ENCODE measurements at places on chromosomes 1 and 21. TPM values are rescaled to one million over a fixed set of nuclear protein-coding genes. Genes with fewer than 3 reads are reported as not detected.
A peak's percentile ranks its signal among the peaks of the same experiment; 100 is the strongest.

DNA sequence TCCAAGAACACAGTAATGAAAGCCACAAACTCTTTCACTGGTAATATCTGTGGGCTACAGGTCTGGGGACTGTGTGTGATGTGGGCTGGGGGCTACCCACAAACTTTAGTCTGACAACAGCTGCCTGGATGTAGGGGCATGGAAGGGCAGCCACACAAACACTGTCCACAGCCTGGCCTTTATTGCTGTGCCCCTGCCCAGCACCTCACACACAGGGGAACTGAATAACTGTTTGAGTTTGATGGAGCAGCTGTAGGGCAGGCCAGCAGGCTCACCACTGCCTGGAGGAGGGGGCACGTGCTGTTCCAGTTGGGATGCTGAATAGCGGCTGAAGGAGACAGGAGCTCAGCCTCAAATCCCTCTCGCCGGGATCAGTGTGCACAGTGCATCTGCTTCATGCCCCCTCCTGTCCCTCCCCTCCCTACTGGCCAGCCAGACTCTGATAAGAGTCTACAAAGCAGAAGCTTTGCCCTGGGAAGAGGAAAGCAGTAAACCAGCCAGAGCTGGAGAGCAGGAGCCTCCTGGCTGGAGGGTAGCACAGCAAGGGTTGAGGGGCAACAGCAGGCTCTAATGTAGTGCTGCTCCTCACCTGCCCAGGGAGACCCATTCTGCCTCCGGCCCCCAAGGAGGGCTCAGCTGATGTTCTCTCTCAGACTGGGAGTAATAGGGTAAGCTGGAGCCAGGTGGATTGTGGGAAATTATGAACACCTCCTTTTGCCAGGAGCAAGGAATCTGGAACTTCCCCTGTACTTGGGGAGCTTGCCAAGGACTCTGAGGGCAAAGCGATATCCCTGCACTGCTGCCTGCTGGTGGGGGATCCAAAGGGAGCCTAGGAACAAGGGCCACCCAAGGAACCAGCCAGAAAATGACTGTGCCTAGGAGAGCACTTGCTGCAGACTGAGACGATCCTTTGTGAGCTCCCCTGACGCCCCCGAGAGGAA, 70.2 kb upstream of the GOLT1A start:
- no peak for DNase-seq

The PPCS gene
- 32.6 TPM for total RNA-seq

DNA sequence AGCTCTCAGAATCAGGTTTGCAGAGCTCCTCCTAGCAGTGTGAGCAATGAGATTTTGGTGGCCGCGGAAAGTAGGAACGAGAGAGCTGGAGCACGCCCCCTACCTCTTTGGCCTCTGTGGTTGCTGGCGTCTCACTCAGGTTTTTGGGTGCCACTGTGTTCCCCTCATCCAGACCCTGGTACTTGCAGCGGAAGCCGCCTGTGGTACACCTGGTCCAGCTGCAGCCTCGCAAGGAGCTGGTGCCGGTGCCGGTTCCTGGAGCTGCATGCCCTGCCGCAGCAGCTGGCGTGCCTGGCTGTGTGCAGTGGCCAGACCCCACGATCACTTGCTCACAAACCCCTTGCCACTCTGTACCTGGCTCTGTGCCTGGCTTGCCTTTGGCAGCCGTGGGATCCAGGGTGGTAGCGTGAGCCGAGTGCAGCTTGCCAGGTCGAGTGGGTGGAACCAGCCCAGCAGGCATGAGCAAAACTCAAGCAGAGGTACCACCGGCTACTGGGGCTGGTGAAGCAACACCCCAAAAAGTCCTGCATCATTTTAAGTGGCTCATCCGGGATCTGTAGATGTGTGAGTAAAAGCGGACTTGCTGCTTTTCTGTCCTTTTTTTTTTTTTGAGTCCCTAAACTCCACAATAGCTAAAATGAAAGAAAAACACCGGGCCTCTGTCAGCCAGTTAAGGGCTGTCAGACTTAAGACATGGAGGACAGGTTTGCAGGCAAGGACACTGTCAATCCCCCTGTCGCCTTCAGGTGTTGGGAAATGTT, 844.9 kb downstream of the KCNT2 start:
- no peak for DNase-seq

DNA sequence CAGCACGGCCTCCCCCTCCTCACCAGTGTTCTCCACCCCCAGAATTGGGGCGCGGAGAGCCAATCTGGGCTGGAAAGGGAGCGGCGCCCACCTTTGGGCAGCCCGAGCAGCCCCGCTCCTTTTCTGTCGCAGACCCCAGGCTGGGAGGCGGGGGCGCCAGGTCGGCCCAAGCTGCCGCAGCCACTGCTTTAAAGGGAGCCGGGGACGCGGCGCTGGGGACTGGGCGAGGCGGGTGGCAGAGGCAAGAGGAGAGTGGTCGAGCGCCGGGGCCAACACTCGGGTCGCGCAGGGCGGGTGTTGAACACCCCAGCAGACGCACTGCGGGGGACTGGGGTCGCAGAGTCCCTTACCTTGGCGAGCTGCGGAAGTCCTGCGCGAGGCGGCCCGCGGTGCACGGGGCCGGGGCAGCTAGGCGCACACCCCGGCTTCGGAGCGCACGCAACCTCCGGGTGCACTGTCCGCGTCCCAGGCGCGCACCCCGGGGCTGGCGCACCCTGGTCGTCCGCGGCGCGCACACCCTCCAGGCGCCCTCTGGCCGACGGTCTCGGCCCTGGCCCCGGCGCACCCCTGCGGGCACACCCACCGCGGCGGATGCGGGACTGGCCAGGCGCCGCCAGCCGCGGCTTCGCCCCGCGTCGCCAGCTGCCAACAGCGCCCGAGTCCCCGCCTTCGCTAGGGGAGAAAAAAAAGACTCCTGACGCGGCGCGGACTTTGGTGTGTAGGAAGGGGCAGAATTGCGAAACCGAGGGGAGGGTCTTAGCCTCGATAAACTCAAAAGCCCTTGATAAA, at the start of gene KANK4:
Gene KANK4, minus strand, starts transcription at position 679 of the 789 bp plus-strand sequence. CDS start 37,870 bp downstream, outside the sequence.
- peak; percentile 30 for DNase-seq

Data from neural crest cell (in vitro differentiated cells).